Retina (tissue), 1 donor: ENCODE measurements at places on chromosomes 2 and 18.

DNA sequence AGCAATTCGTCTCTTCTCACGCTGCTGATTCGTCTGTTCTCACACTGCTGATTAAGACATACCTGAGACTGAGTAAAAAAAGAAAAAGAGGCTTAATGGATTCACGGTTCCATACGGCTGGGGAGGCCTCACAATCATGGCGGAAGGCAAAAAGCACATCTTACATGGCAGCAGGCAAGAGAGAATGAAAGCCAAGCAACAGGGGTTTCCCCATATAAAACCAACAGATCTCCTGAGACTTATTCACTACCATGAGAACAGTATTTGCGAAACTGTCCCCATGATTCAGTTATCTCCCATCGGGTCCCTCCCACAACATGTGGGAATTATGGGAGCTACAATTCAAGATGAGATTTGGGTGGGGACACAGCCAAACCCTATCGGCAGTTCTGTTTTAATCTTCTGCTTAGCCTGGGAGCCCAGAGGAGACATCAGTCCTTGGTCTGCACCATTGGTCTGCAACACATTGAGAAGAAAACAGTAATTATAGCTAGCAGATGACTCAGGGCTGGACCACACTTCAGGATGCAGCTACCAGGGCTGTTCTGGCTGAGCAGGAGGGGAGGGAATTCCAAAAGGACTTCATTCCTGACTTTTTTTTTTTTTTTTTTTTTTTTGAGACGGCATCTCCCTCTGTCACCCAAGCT lies 69.4 kb downstream of the CABLES1 start:
- no peak for DNase-seq

DNA sequence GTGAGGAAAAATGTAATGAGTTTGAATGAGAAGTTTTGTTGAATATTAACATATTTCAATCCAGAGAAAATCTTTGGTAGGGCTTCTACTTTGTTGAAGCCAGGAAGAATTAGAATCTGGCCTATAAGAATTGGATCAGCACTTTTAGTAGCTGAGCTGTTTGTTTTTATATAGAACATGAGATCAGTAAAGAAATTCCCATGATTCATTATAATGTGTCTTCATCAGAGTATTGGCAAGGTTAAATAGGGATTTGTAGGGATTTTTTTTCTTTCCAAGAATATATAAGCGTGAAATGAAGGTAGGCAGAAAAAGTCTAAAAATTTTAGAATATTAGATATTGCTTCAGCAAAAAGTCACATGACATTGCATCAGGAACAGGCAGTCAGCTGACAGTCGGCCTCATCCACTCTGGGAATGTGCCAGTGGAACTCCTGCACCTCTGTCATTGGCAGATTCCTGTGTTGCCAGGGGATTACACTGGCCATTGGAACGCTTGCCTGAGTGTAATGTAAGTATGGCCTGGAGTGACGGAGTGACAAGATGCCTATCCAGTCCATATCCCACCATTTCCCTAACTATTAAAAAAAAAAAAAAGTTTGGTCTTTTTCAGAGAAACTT lies 60.6 kb downstream of the SERTAD2 start:
- DNase-seq: no peak

DNA sequence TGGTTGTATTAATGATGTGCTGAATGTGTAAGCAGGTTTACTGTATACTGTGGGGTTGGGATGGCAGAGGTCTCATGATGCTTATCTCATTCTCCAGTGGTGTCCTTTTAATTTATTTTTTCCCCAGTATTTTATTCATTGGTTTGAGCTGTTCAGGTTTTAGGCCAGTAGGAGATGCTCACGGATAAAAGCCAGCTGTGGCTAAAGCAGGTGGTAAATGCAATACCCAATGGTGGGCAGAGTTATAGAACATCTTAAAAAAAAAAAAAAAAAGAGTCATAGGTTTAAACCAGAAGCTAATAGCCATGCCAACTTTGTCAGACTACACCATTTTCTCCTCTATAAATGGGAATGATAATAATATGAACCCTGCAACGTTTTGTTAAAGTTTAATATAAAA lies 57.8 kb upstream of the NEUROD1 start:
- DNase-seq: no peak

DNA sequence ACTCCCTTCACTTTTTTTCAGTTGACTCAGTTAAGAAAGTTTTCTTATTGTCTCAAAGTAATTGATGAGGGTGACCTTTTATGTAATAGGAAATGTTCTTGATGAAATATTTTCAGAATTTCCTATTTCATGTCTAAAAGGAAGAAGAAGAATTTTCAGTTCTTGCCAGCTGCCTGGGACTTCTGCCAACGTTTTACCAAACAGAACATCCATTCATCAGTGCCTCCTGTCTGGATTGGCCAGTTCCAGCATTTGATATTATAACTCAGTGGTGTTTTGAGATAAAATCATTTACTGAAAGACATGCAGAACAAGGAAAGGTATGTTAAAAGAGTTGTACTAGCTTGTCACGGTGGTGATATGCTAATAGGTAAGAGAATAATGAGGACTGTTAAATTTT lies 104.7 kb upstream of the MYO3B start:
- DNase-seq: no peak

GRCh38 chr2:215572341-215572848 lies 136.5 kb upstream of the FN1 start:
- no peak for DNase-seq

DNA sequence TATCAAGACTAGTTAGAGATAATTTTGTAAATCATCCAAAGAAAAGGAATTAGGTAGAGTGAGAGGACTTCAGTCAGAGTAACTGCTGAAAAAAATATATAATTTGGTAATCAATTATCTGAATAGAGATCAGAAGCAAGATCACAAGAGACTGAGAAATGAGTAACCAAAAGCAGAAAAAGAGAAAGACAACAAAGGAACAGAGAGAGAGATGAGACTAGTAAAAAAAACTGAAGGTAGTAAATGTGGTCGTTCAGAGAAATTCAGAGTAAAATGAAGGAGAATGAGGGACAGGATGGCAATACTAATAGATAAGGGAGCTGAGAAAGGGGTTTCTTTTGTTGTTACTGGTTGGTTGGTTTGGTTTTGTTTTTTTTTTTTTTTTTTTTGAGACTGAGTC lies 16.5 kb downstream of the STRN start:
- no peak for DNase-seq

GRCh38 chr2:235692671-235693171 lies 198.9 kb downstream of the AGAP1 start:
- no peak for DNase-seq

DNA sequence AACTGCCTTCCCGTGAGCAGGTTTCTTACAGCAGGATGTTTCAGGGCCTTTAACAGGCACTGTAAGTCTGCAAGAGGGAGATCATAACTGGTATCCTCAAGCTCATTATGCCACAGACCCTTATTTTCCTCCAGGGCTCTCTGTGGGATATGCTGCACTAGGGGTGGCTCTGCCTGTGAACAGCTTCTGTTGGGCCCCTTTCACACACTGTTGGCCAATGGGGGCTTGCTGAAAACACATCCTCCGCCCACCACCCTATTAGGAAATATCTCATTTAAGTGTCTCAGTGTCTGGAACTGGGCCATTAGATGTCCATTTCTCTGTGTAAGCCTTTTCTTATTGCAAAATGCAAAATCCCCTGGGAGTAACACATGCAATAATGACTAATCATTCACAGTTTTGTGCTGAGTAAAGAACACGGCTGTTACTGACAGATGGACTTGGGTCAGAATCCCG lies 414.3 kb upstream of the HS6ST1 start:
- no peak for DNase-seq

- DNase-seq: peak; percentile 54
Observed at GRCh38 chr2:33378556-33379210, 97.8 kb upstream of the RASGRP3 start.

GRCh38 chr18:59182673-59183072 lies 37.3 kb upstream of the GRP start:
- DNase-seq: no peak

- DNase-seq: no peak
Observed at GRCh38 chr2:223090540-223091235, 38.7 kb downstream of the KCNE4 start.

DNA sequence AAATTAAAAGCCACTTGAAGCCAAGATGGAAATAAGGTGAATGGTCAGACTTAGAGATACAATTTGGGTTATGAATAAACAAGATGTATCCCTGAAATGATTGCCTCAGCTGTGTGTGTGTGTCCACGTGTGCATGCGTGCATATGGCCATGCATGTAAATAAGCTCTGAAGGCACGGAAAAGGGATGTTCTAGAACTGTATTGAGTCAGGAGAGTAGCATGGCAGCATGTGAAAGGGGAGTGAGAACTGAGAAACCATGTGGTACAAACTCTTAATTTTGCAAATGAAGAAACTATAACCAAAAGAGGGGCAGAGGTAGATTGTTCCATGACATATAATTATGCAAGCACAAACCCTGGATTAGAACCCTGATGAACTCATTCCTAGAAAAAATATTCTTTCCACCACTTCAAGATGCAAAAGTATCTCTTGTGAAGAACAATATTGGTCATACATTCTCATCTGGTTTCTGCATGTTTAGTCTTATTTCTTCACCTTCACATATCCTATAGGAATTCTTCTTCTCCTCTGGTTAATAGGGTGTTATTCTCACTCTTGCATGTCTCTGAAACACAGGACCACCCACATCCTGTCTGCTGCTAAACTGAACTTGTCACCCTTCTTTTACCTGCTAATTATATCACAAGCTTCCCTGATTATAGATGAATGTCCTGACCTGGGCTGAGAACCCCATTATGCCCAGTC lies 455.8 kb downstream of the SETBP1 start:
- no peak for DNase-seq

DNA sequence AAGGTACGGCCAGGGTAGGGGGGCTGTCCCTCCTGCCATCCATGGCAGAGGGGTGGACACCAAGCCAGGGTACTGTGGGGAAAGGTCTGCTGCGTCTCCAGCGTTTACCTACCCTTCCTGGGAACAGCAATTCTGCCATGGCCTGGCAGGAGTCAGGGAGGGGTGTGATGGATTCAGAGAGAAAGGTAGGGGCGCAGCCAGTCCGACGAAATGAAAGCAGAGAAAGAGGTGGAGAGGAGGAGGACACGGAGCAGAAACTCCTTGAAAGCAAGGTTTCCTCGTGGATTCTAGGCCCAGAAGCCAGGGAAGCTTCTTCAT lies 182.9 kb downstream of the ZFP36L2 start:
- DNase-seq: no peak

GRCh38 chr18:75697493-75697892 lies 270.0 kb upstream of the SMIM21 start:
- no peak for DNase-seq

DNA sequence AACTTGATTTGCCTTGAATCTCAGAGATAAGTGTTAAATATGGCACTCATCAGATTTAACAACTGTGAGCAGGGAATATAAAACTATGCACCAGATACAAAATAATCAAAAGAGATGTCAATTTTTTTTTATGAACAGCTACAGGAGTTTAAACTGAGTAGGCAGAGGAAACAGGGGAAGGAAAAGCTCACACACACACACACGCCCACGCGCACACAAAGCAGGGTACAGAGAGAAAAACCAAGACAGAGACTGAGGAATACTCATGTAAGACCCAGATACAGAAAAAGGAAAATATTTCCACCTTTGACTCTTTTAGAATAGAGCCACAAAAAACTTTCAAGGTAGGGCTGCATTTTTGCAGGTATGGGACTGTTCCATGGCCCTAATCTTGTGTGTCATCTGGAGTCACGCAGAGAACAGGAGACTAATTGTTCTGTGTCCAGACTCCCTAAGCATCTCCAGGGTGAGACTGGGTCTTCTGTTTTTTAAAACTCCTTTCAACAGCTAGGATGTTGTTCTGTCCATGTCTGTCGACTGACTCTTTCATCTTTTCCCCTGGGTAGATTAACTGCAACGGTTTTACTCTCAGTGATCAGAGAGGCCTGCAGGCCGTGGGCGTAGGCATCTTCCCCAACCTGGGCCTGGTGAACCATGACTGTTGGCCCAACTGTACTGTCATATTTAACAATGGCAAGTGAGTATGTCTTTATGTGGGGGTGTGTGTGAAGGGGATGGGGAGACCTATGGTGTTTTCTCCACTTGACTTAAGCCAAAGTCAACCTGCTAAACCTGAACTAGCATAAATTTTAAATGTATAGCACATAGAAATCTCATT lies 23.0 kb downstream of the SMYD1 start:
- no peak for DNase-seq
